Stimulated activated CD4-positive, alpha-beta T cell treated with anti-CD3 and anti-CD28 coated beads, Interleukin-1b, Interleukin-23, amount 100 ng/mL, for 1 hour (primary cell): ENCODE measurements at places on chromosomes 5 and 9.

DNA sequence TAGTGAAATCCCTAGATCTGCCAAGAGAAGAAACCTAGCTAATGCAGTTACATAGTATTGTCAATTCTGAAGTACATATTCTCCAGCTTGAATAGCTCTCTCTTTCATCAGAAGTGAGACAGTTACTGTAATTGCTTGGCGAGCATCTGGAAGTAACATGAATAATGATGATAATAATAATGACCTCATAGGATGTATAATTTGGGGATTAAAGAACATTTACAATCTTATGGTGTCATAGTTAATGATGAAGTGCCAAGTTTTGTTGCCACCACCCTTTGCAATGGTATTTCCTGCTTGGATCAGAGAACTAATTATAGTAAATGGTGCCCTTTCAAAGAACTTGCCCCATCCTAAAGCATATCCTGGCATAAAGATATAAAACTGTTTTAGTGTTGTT is 201.4 kb downstream of the ADAMTSL1 start:
- no peak for DNase-seq

DNA sequence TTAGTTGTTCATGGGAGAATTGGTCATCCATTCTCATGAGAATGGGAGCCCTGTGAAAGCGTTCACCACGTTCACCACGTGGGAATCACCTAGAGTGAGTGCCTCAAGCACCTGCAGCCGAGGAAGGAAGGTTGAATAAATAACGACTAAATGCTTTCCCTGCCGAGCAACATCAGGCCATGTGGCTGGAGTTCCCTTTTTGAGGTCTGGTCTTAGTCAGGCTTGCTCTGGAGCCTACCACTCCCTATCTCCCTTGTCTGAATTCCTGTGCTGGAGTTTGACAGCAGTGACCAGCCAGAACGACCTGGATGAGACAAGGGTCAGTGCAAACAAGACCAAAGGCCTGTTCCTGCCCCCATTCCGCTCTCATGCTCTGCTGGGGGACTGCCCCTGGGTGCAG is 28.5 kb downstream of the KCNMB1 start:
- no peak for DNase-seq

DNA sequence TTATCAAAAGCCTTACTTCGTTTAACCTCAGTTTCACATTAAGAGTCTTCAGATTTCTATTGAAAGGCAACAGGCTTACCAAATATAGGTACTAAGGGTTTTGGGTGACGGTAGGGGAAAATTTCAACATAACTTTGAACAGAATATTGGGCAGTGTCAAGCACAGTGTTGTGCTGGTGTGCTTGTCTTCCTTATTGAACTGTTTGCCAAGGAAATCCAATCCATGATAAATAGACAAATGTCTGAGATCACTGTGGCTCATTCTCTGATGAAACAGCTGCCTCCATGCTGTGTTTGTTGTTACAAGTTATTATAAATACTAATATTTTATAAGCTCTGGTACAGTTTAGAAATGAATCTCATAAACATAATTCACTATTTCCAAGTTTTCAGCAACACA is 730.1 kb downstream of the NR2F1-AS1 start:
- no peak for DNase-seq

DNA sequence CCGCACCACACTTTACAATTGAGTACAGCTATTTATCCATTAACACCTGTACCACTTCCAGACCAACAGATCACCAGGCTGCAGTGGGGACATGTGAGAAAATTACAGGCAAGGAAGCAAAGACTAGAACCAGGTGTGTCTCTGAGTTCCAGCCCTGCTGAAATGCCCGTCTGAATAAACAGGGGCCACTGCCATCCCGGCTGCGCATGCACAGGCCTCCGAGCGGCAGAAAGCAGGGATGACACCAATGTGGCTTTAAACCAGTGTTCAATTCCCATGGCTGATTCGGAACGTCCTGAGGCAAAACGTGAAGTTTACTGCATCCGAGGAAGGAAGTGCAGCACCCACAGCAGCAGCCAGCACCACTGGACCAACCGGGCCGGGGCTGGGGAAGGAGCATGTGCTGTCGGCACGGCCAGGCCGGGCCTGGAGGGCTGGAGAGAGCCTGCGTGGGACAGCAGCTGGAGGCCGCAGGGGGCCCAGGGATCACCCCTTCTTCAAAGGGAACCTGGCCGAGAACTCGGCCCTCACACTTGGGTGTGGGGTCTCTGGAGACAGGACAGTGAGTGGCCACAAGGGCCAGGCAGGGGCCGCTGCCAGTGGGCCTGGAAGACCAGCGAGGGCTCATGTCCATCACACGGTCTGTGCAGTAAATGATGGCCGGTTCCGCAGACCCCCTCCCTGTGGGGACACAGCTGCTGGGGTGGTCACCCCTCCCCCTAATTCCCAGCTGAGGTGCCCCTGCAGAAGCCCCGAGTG is 33.0 kb upstream of the SLC12A7 start:
- no peak for DNase-seq

GRCh38 chr5:163347671-163348070 is 89.7 kb upstream of the CCNG1 start:
- DNase-seq = no peak

DNA sequence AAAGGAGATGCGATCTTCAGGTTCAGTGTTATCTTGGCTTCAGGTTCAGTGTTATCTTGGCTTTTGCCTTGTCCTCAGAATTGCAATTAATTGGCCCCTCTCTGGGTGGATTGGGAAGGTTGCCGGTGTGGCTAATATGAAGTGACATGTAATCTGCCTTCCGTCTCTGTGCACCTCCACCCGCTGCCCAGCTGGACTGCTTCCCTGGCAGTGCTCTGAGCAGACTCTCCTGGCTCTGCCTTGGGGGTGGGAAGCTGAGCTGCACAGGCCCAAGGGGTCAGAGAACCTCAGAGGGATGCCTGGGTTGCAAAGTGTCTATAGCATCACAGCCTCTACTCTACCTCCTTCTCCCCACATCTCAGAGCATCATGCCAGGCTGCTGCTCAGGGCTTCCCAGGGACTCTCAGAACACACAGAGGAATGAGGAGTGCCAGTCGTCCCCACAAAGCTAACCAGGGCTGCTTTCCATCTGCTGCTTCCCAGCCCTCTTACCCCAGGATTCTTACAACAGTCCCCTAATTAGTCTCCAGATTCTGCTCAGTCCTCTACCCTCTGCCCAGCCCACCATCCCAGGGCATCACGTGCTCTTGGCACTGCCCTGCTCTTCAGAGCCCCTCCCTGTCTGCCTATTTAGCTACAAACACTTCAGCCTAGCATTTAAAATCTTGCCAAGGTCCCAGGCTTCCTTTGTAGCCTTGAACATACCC is 54.4 kb upstream of the AFAP1L1 start:
- DNase-seq = no peak

- no peak for DNase-seq
Observed at GRCh38 chr5:8997542-8998070, 548.3 kb downstream of the SEMA5A start.
